ENCODE measurements at places on chromosomes 1 and 21.
A peak's percentile ranks its signal among the peaks of the same experiment; 100 is the strongest.

DNA sequence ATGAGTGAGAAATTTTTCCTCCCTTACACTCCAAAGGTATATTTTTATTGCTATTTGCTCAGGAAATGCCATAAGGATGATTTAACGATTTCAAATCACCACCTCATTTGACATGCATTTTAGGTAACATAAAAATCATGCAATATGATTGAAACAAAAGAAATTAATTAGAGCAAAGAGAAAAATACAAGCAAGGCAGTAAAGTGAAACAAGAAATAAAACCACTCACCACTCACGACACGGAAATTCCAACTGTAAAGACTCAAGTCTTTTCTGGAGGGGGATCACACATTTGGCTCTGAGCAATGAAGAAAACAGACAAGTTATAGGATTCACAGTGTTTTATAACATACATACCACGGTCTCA lies 86.8 kb upstream of the ARHGAP29 start:
- DNase-seq, result no peak

DNA sequence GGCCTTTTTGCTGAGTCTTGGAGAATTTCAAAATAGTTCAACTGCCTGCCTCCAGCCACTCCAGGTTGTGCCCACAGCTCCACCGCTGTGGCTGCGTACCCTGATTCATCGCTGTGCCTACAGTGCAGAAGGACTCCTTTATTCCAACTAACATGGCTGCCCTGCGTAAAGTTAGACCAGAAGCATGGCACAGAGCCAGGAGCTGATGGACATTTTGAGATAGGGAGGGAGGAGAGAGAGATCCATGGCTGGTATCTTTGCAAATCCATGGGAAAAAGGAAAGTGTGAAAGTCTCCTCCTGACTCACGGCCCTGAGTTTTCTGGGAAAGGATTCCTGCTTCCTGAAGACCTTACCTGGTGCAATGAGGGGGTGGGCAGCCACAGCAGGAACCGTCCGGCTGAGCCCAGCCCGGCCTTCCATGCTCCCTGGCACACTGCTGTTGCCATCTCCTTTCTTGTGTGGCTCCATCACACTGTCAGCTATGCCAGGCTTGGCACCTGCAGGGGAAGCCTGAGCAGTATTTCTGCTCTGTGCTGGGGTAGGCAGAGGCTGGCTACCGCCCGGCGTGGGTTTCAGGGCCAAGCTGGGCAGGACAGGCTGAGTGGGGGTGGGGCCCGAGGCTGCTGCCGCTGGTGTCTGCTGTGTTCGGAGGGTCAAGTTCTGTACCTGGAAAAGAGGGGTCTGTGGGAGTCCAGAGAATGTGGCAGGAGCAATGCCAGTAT lies 46.0 kb upstream of the A3GALT2 start:
- no peak for DNase-seq

DNA sequence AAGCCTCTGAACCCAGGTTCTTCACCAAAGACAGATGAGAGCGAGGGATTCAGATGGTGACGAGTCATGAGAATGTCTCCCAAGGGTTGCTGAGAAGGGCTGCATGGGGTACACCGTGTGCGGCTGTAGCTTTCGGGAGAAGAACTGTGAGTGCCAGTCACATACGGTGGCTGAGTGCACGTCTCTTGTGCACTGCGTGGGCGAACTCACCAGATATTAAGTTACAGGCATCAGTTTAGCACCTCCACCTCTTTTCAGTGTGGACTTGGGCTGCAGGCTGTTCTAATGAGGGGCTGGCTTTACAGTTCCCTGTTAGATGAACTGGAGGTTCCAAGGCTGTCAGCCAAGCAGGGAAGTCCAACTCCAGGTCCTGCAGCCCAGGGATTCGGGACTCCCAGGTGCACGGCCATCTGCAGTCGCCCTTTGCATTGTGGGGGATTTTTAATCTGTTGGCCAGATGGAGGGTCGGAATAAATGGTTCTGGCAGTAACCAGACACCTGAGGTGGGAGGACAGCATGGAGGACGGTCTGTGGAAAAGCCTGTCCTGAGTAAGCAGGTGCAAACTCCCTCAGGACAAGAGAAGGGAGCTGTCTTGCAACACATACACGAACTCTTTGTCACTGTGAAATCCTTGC lies 26.5 kb upstream of the AVPR1B start:
- DNase-seq, result no peak

- peak; percentile 99 for DNase-seq
Observed at GRCh38 chr21:37366482-37367316, at the start of gene DYRK1A. DYRK1A (plus strand) TSS chr21:37366773; CDS start chr21:37420375, 53,602 bp downstream.

- DNase-seq, result no peak
Observed at GRCh38 chr1:209509039-209509438, 74.5 kb upstream of the CAMK1G start.

DNA sequence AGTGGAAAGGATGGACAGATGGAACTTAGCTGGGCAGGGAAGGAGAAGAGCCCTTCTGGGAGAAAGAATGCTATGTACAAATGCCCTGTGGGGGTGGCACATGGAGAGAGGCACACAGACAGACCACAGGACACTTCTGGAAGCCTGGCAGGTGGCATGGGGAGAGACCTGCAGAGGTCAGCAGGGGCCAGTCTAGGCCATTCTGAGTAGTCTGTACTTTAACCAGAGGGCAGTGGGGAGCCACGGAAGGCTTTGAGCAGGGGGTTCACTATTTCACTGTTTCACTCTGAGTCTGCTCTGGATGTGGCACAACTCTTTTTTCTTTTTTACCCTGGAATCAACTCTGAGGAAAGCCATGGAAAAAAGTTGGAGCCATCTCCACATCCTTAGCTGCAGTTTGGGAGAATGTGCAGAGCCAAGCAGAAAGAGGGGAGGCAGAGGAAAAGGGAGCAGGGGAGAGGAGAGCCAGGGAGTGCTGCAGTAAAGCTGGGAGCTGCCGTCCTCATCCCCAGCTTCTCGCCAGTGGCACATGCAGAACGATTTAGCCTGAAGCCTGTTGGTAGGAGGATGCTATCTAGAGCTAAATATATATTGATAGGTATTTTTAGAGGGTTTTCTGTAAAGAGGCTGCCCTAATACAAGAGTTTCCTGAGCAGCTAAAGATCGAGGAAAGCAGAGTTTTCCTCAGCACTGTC lies 34.0 kb downstream of the CACNA1E start:
- DNase-seq, result no peak

DNA sequence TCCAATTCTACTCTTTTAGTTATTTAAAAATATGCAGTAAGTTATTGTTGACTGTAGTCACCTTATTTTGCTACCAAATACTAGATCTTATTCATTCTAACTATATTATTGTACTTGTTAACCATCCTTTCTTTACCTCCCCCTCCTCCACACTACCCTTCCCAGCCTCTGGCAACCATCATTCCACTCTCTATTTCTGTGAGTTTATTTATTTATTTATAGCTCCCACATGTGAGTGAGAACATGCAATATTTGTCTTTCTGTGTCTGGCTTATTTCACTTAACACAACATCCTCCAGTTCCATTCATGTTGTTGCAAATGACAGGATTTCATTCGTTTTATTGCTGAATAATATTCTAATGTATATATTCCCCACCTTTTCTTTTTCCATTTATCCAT lies 115.8 kb downstream of the TSEN15 start:
- no peak for DNase-seq

DNA sequence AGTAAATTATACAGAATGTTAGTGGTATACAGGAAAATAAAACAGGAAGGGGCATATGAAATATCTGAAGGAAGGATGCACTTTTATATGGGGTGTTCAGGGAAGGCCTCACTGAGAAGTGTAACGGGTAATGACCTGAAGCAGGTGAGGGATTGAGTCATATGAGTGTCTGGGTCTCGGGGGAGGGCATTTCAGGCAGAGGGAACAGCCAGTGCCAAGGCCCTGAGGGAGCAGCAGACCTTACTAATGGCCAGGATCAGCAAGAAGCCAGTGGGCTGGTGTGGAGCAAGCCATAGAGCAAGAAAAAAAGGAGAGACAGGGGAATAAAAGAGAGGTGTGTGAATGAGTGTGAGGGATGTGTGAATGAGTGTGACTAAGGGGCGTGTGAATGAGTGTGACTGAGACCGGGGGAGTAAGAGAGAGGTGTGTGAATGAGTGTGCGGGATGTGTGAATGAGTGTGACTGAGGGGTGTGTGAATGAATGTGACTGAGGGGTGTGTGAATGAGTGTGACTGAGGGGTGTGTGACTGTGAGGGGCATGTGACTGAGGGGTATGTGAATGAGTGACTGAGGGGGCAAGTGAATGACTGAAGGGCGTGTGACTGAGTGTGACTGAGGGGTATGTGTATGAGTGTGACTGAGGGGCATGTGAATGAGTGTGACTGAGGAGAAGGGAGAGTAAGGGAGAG lies 107.2 kb downstream of the GLIS1 start:
- DNase-seq, result no peak

- no peak for DNase-seq
Observed at GRCh38 chr1:114260805-114261484, 107.3 kb upstream of the SYT6 start.

- DNase-seq, result no peak
Observed at GRCh38 chr1:95927061-95927460, 693.1 kb downstream of the RWDD3 start.

DNA sequence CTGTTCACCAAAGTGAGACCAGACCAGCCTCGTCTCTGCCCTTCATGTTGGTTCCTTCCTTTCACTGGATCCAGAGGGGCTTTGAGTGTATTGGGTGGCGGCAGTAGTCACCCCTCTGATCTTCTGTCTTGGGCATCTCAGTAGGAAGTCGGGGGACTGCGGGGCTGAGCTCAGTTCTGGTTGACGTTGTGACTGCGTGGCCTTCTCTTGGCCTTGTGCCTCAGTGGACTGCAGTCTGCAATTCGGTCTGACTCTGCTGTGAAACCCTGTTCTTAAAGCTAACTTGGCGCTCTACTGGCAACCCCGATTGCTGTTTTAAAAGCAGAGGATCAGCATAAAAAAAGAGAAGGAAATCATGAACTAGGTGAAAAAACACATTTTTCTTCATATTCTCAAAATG lies 56.7 kb downstream of the SLC37A1 start:
- no peak for DNase-seq

- peak; percentile 74 for DNase-seq
Observed at GRCh38 chr1:222250376-222250775, 297.5 kb downstream of the HHIPL2 start.

- DNase-seq, result no peak
Observed at GRCh38 chr1:10399444-10399941, 629 bp downstream of the PGD start.

DNA sequence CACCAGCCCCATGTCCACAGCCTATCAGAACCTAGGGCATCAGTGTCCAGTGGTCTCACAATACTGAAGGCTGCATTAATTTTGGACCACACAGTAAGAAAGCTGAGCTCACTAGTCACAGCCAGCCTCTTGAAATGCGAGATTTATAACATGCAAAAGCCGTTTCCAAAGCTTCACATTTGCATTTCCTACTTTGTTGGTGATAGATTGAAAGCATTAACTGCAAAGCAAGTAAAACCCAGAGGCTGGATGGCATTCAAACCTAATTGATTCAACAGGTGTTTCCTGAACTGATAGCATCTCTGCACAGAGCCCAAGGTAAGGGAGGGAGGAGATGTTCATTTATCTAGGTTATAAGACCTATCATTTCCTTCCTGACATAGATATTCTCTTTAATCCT lies 410.1 kb downstream of the OMA1 start:
- no peak for DNase-seq

DNA sequence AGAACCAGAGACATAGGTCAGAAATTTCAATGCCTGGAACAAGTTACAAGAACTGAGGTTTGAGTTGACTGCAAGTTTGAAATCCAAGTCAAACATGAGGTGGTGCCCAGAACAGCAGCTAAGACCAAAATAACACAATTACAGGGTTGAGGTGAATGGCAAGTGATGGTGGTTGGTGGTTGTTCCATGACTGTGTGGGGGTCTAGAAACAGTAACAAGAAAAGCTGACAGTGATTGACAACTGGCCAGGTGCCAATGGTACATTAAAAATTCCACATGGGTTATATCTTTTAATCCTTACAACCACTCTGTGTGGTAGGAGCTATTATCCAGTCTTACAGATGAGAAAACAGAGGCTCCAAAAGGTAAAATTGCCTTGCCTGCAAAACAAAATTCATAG lies 32.0 kb downstream of the RIMS3 start:
- no peak for DNase-seq

DNA sequence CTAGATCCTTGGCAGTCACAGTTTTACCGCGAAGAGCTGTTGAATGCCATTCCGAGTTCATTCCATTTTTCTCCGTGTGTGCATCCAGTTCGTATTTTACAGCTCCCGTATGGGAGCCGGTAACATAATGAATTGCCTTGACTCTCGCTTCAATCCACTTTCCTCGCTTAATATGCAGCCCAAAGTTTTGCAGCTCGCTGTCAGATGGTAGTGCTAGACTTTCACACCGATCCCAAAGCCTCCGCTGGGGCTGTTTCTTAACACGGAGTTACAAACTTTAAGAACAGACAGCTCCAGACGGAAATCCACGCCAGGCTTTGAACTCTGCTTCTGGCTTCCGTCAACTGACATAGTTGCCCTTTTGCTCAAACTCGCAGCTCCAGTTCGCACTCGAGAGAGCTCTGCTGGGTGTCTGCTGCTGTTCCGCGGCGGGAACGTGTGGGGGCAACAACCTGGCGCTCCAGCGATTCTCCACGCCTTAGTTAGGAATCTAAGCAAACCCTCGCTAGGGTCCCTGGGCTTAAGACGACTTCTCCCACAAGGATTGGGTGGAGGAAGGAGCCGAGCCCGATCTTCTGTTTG lies 3.5 kb upstream of the ARID1A start:
- DNase-seq, result peak; percentile 81

DNA sequence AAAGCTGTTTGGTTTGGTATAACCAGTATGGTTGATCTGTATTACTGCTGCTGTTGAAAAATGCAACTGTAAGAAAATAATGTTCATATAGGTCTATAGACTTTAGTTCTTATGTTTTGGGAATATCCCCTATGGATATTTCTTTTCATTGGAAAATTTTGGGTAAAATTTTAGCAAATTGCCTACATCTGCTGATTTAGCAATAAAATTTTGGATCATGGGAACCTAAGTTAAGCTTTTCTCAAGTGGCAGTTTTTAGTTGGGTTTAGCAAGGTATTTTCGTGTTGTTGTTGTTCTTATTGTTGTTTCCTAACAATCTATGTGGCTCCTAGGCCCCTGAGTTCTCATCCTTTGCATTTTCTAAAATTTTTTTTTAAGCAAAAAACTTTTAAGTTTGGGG lies 167.1 kb downstream of the PHTF1 start:
- DNase-seq, result no peak

DNA sequence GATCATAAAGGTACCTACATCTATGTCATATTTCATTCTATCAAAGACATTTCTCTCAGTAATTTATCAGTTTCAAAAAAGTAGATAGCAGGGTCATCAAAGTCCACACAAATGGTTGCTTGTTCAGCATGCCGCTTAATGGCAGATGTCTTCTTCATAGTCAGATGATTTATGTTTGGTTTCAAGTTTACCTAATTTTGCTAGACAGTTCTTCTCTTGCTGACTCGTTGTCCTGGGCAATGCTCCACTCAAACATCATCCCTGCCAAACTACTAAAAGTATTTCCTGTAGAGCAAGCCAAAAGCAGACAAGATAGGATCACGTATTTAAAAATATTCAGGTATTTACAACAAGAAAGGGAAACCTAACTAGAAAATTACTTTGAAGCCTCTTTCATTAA lies 13.6 kb downstream of the NUP210L start:
- DNase-seq, result peak; percentile 27
